ENCODE measurements at places on chromosomes 16 and 17. TPM values are rescaled to one million over a fixed set of nuclear protein-coding genes. Genes with fewer than 3 reads are reported as not detected.

Gene EVI2A
- total RNA-seq, result 8.9 TPM

Gene GPR139
- total RNA-seq, result not detected

Gene RAMP2
- total RNA-seq, result not detected

Gene ATP1B2
- 0.27 TPM for total RNA-seq

Gene EPOP
- total RNA-seq, result 5.3 TPM

Gene HEATR9
- not detected for total RNA-seq

Gene ZC3H7A
- total RNA-seq, result 54.7 TPM

Gene SLC52A1
- not detected for total RNA-seq

Gene TEX19
- total RNA-seq, result 0.05 TPM

Gene DPEP2
- not detected for total RNA-seq

Gene SEZ6
- not detected for total RNA-seq

Gene RHBDL3
- total RNA-seq, result 1.9 TPM

Gene ASGR1
- total RNA-seq, result 0.21 TPM

Gene MAP2K3
- total RNA-seq, result 27.0 TPM

Gene MPO
- not detected for total RNA-seq

Gene TBC1D3I
- not detected for total RNA-seq

Gene JPH3
- 2.6 TPM for total RNA-seq

Gene PIRT
- total RNA-seq, result not detected

DNA sequence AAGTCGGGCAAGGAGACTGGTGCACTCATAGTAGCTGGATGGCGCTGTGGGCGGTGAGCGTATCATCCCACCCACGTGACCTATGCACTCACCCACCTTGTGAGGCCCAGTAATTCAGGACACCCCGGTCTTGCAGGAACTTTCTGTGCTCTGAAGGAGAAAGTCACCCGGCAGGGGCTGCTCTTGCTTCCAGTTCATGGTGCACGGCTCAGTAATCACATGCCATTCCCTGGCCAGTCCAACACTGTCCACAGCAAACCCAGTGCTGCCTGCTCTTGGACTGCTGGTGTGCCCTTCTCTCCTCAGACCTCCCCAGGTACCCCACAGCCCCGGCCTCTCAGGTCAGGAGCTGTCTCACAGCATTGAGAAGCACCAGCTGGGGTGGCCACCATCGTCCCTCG is 16.4 kb upstream of the RHBDF2 start:
- DNase-seq, result peak; percentile 58

GRCh38 chr16:68719993-68720489 is 17.1 kb upstream of the CDH1 start:
- no peak for DNase-seq

DNA sequence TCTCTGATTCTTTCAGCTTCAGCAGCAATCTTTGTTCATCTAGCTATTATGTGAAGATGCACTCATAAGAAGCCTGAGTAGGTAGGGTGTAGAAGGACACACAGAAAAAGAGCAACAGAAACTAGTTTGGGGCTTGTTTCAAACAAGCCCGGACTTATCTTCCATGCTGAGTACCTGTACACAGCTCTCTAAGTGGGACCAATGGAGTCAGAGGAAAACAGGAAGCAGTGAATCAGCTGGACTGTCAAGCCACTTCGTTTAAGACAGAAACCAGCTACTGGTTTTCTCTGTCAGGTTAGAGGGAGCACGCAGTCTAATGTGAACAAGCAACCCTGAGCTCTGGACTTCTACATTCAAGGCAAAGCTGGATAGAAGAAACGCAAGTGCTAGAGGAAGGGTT is 16.0 kb downstream of the MAP2K6 start:
- no peak for DNase-seq

- DNase-seq, result peak; percentile 9
Observed at GRCh38 chr17:6163612-6164333, 93.6 kb downstream of the WSCD1 start.

DNA sequence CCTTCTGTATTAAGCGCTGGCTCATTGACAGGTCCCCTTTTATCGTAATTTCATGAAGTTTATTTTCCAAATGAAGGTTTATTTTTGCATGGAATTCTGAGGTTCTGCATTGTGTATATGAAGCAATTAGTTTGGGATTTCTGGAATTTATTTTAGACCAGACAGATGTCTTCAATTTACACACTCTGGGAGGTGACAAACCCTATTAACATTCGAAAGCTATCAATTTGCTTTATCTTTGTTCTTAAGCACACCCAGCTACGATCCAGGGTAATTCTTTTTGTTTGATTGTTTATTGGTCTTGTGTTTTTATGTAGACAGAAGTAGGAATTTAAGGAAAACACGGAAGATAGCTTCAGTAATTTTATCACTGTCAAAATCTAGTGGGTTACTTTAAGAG is 264.6 kb downstream of the HS3ST3A1 start:
- DNase-seq, result no peak

GRCh38 chr16:4496305-4496704 is 20.1 kb downstream of the HMOX2 start:
- no peak for DNase-seq

- no peak for DNase-seq
Observed at GRCh38 chr17:75725504-75725903, 4.2 kb downstream of the ITGB4 start.

- DNase-seq, result no peak
Observed at GRCh38 chr17:52207796-52208195, 49.3 kb upstream of the CA10 start.

- peak; percentile 21 for DNase-seq
Observed at GRCh38 chr16:2769675-2770056, 7.4 kb downstream of the ELOB start.

DNA sequence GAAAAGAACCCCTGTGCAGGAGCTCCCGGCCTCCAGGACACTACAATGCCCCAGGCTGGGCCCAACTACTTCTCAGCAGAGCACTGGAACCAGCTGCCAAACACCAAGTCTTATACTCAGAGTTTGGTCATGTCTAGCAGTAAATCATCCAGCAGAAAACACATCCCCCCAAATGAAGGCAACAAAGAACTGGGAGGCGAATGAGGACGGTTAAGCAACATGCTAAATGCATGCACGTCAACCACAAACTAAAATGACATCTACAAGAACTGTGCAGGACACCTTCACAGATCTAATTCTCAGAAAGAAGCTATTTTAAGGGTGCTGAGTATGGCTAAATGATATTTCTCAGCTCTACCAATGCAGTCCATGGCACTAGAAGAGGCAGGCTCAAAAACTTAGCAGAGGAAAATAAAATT is 7.6 kb upstream of the IRX5 start:
- DNase-seq, result peak; percentile 2

DNA sequence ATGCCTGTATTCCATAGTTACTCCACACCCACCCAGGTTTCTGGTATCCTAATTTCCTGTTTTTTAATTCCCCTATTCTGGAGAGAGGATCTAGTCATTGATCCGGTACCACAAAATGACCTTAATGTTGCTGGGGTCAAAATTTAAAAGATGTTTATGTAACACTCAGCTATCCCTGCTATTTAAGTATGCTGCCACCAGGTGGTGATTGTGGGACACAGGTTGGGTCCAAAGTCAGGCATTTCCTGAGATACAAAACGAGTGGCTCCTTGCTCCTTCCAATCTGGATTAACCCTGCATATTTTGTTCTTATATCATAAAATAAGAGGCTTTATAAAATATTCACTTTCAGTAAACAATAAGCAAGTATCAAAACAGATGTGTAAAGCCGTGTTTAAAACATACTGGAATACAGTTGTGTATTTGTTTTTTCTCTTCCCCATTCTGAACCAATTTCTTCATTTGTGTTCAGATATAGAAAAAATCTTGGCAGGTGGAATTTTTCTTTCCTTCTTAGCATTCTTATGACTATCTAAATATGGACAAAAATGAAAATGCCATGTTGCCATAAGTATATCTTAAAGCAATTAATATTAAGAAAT is 16.3 kb downstream of the HS3ST4 start:
- peak; percentile 57 for DNase-seq

GRCh38 chr16:14186007-14186794 is 115.1 kb downstream of the MRTFB start:
- peak; percentile 39 for DNase-seq

- no peak for DNase-seq
Observed at GRCh38 chr17:82320140-82320840, 2.9 kb upstream of the CD7 start.

DNA sequence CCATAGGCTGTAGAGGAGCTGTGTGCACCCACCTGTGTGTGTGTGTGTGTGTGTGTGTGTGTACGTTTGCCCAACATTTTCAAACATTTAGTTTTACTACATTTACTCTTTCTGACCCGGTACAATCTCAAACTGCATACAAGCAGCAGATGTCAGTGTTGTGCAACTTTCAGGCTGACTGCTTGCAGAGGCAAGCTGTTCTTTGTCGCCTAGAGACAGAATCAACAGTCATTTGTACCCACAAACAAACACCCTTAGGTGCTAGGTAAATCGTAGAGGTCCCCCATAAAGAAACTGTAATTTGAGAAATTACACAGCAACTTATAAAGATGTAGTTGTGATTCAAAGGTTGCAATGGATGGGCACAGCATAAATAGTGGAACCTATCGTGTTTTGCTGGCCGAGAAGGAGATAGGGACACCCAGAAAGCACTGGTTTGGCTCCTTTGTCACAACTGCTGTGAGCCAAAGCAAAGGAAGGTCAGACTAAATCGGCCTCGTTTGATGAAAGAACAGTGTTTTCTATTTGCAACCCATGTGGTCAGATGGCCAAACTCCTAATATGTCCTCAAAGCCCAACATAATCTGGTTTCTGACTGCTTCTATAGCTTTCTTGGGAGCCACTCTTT is 478.4 kb downstream of the TOX3 start:
- DNase-seq, result peak; percentile 43

GRCh38 chr16:83727751-83728352 is 79.9 kb upstream of the HSBP1 start:
- DNase-seq, result no peak

- no peak for DNase-seq
Observed at GRCh38 chr17:36877771-36878170, 59.5 kb upstream of the LHX1 start.

DNA sequence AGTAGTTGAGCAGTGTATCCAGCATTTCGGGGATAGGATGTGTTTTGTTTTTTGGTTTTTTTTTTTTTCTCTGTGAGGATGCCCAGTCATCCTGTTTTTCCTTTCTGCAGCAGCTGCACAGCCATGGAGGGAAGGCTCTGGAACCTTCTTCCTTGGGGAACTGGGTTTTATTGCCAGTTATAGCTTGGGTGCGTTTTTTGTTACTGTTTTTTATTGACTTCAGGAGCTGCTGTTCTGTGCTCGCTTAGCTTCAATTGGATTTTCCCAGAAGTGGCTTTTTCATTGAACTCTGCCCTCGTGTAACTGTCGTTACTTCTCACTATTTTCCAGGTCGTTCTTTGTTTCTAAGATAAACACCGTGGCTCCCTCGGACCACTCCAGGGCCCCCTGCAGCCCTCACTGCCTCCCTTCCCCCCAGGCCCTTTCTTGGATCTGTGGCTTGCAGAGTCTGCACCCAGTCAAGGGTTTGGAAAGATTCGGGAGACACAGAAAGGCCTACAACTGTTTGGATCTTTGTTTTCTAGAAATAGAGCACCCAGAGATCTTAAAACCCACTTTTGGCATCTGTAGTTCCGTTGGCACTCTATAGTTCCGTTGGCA is 119.7 kb upstream of the CACNG5 start:
- no peak for DNase-seq

- DNase-seq, result peak; percentile 60
Observed at GRCh38 chr17:50169121-50169764, 3.4 kb downstream of the SGCA start.

GRCh38 chr16:81189100-81189664 is 49.3 kb upstream of the BCO1 start:
- DNase-seq, result peak; percentile 57

DNA sequence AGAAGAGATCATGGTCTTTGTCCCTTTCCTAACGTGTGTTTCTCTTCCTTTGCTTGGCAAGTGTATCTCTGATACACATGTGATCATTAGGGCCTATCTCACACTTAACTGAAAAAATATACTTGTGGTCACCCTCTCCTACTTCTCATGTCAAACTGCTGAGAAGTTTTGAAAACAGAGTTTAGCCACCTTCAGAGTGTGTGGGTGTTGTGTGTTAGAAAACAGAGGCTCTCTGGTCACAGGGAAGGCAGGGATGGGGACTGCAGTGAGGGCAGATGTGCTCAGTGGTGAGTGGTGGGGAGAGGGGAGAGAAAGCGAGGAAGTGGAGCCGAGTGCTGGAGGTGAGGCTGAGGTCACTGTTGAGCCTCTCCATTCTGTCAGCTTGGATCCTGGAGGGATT is 29.4 kb downstream of the GRB7 start:
- no peak for DNase-seq

GRCh38 chr17:269616-270514 is 82.7 kb downstream of the RPH3AL start:
- DNase-seq, result no peak

DNA sequence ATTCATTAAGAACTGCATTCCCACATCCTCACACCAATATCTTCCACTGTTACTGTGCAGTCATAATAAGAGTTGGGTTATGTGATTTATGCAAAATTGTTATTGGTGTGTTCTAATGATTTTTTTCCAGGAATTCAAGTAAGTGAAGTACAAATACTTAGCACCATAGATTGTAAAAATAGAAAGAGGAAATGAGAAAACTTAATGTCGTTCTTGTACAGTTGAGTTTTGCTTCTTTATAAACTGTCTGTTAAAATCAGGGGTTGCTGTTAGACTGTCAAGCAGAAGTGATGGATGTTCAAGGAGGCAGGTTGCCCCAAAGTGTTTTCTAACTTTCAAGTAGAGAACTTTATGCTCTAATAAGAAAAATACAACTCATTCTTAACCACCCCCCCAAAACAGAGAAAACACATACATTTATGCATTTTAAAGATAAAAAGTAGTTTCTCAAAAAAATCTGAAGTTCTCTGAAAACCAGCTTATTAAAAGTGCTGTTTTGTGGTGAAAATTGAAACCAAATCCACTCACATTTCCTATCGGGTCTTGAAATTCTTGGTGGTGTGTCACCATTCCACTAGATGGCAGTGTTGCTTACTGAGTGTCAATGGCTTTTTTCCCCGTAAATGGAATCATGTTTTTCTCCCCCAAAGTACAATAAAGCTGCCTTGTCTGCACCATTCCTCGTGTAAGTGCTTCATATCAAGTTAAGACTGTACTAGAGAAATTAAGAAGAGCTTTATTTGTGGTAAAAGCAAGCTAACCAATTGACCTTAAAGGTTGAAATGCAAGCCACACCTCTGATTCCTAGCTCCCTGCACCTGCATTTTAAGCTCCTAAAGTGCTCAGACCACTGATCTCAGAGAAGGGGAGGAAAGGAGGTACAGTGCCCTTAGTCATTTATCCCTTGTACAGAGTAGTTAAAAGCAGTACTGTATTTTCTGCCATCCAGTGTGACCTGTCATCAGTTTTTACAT is 4.7 kb upstream of the IGSF6 start:
- DNase-seq, result peak; percentile 76

DNA sequence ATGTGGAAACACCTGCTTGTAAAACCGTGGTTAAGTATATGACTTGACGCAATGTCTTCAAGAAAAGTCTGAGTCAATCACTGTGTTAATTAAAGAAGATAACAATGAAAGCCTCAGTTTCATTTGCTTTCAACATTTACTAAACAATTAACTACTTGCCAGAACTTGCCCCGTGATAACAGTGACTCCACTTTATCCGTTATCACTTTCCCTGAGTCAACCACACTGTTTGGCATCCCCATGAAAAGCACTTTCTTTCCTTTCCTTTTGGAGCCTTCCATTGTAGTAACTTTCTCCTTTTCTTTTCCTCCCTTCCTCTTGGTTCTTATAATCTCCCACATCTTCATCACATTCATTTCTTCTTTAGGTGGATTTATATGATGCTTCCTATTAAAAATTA is 435.1 kb upstream of the GOT2 start:
- peak; percentile 22 for DNase-seq

Measured in SK-MEL-5 (cell line).